ENCODE measurements at places on chromosomes 13 and 19.

DNA sequence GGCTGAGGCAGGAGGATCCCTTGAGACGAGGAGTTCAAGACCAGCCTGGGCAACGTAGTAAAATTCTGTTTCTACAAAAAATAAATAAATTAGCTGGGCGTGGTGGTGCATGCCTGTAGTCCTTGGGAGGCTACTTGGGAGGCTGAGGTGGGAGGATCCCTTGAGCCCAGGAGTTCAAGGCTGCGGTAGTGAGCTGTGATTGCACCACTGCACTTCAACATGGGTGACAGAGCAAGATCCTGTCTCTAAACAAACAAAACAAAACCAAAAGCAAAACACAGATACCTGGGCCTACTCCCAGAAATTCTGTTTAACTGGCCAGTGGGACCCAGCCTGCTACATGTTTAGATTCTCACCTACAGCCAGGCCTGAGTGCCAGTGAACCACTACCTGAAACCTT, 74.6 kb upstream of the MEDAG start:
- no peak for DNase-seq

GRCh38 chr19:32537580-32537979, 43.4 kb upstream of the PDCD5 start:
- DNase-seq = no peak

DNA sequence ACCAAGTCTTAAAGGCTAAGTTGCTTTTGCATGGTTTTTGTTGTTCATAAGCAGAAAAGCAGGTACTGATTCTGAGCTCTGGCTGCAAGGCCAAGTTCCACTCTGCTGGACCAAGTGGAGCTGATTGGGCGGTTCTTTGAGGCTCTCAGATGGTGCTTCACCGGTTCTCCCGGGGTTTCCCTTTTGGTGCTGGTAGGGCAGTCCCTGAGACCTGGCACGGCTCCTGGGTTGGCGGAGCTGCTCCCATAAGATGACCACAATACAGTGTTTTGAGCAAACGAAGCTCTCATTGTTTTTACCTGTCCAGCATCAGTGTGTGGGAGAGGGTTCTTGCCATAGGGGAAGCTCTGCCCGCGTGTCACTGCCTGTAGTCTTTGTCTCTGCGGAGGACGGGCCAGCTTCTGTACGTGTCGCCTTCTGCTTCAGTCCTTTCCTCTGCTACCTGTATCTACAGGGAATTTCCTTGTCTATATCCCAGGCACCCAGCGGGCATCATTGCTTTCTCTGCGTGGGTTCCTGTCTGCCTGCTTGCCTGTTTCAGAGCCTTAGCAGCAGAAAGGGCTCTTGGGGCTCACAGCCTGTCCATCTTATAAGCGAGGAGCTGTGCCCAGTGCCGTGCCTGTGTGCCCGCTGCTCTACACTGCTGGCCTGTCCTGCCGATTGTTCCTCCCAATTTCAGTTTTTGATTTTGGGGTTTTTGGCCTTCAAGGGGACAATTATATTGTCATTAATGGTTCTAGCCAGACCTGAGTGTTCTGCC, 2.3 kb downstream of the U2AF2 start:
- no peak for DNase-seq

DNA sequence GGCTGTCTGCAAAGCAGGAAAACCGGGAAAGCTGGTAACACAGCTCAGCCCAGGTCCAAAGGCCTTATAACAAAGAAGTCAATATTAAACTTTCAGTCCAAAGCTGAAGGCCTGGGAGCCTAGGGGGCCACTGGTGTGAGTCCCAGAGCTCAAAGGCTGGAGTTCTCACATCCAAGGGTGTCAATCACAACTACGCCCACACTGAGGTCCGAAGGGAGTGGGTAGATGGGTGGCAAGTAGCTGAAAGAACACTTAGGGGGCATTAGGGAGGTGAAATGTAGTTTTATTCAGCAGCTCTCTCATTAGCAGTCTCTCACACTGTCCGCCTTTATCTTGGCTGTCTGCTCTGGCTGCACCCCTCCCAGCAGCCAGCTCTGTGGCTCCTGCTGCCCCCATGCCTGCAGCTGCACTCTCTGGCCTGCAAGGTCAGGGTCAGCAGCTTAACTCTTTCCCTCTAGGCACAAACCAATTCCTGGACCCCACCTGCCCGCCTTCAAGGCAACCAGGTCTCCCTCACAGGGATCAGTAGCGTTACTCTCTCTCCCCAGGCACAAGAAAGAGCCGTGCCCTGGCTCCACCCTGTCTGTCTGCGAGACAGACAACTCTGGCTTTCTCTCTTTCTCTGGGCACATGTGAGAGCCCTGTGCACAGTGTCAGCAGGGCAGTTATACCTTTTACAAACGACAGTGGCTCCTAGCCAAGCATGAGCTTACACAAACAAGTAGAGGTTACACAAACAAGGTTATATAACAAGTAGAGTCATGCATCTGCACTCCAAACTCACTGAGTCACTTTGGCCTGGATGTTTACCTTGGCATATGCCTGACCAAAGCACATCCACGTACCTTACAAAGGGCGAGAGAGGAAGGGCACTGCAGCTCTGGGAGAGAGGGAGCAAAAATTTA, 249.4 kb upstream of the PCDH20 start:
- no peak for DNase-seq

GRCh38 chr19:7674010-7675005, 2.6 kb upstream of the MCEMP1 start:
- peak; percentile 34 for DNase-seq

- no peak for DNase-seq
Observed at GRCh38 chr19:55109527-55110291, 7.7 kb downstream of the PPP1R12C start.

- DNase-seq = no peak
Observed at GRCh38 chr19:48681127-48681470, 8.3 kb upstream of the NTN5 start.

GRCh38 chr19:46866407-46867136, 5.8 kb downstream of the ARHGAP35 start:
- no peak for DNase-seq

DNA sequence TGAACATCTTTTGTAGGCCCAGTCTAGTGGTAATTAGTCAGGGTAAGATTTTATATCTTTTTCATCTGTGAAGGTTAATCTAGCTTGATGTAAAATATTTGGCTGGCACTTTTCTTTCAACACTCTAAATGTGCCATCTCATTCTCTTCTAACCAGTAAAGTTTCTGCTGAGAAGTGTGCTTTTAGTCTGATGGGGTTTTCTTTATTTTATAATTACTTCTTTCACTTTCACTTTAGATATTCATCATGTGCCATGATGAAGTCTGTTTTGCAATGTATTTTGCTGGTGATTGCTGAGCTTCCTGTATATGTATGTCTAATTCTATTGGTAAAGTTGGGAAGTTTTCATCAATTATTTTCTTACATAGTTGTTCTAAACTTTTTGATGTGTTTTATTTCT, 31.9 kb downstream of the ZNF726 start:
- no peak for DNase-seq

DNA sequence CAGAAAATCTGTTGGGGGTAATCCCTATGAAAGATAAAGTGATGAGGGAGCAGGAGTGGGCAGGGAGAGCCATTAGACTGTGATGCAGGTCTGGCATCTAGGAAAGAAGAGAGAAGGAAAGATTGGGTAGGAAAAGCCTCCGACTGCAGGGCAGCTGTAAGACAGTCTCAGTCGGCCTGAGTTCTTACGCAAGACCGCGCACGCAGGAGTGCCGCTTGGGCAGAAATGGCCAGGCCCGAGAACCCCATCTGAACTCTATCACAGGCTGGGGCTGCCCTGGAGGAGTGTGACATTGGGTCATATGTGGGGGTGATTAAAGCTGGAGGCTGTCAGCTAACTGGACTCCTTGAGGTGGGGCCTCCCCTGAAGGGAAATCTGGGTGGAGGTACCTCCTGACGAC, 13.9 kb upstream of the FBXL3 start:
- no peak for DNase-seq

GRCh38 chr13:20221772-20222171, 10.3 kb downstream of the GJB6 start:
- DNase-seq = no peak

- no peak for DNase-seq
Observed at GRCh38 chr13:109126178-109126577, 496.8 kb downstream of the MYO16 start.

- DNase-seq = no peak
Observed at GRCh38 chr13:70218618-70219017, 110.4 kb upstream of the KLHL1 start.

GRCh38 chr13:111143865-111144540, 28.9 kb downstream of the ARHGEF7 start:
- DNase-seq = no peak

DNA sequence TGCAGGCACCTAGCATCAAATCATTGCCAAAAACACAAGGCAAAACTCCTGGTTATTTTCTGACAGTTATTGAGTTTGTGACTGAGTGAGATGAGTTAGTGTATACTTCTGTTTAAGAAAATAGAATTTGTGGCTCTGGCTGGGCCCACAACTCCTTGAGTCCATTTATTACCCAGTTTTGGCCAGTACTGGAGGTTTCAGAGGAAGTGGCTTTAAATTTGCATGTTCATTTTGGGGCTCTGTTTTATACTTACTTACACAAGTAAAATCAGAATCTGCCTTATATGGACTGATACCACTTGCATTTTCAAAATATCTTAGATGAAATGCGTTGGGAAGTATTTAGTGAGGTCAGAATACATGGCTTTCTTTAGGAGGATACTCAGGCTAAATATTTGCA, 29.0 kb downstream of the TNFSF11 start:
- no peak for DNase-seq

DNA sequence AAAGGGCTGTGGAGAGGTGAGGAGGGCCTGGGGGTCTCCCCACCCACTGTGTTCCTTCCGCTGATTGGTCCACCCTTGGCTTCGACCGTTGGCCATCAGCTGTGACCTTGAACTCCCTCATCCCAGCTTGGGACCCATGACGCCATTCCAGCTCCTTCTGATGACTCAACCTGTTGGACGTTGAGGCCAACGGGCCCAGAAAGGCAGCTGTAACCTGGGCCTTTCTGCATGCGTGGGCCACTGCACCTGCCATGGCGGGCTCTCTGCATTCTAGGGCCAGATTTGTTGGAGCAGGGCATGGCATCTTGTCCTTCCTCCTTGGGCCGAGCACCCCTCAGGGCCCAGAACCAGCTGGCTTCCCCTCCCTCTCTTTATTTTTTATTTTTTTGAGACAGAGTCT, 30.2 kb downstream of the PEX11G start:
- no peak for DNase-seq

DNA sequence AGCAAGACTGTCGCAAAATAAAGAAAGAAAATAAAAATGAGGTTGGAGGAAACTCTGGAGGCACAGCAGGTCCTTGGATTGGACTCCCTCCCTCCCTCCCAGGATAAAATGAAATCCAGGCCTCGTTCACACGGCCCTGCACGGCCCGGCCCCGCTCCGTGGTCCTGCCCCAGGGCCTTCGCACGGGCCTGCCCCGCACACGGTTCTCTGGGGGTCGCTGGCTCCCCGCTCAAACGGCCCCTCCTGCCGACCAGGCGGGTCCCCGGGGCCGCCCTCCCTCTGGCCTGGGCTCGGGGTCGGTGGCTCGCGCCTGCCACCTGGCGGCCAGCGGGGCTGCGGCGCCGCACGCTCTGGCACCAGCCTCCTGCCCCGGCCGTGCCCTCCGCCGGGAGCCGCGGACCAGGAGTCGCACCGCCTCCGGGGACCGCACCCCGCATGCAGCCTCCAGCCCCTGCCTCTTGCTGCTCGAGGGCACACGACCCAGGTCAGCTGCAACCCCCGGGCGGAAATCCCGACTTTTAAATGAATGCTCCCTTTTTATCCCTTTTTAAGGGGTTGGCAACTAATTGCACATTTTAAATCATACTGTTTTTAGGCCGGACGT, 1.5 kb upstream of the WDR18 start:
- DNase-seq = no peak

DNA sequence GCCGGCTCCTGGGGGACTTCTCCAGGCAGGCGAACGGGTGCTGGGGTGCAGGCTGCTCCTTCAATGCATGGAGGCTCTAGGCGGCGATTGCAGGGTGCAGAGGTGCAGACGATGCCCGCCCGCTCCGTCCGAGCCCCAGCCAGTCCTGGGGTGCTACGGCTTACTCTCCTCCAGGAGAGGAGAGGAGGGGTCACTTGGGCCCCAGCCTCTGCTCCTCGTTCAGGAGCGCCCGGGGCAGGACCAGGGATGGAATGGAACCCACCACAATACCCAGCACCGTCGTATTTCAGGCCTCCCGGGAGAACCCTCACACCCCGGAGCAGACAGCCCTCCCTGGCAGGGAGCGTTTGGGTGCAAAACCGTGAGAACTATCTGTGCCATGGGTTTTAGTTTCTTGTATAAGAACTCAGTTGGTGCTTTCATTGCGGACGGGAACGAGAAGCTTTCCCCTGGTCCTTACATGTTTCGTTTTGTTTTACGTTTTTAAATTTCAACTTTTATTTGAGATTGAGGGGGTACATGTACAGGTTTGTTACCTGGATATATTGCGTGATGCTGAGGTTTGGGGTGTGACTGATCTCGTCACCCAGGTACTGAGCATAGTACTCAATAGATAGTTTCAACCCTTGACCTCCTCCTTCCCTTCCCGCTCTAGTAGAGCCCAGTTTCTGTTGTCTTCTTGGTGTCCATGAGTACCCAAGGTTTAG, 46.8 kb downstream of the ARHGEF18 start:
- DNase-seq = no peak

DNA sequence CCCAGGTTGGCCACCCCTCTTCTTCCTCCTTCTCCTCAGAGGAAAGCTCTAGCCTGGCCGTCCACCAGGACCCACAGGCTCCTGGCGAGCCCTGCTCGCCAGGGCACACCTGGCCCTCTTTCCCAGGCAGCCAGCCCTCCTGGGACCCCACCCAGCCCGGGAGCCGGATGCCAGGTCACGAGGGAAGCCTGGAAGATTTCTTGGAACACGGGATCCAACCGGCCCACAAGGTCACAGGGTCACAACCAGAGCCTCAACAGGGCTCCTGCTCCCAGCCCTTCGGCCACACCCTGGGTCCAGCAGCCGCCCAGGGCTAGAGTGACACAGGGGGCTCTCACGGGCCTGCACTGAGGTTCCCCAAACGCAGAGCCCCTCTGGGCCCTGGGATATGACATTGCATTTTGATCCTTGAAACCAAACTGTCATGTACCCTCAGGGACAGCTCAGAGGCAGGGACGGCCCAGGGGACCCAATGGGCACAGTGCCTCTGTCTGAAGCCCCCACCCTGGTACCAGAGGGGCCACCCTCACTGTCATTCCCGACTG, 5.5 kb downstream of the MKNK2 start:
- DNase-seq = no peak

- no peak for DNase-seq
Observed at GRCh38 chr13:34346626-34347025, 528.7 kb downstream of the RFC3 start.

DNA sequence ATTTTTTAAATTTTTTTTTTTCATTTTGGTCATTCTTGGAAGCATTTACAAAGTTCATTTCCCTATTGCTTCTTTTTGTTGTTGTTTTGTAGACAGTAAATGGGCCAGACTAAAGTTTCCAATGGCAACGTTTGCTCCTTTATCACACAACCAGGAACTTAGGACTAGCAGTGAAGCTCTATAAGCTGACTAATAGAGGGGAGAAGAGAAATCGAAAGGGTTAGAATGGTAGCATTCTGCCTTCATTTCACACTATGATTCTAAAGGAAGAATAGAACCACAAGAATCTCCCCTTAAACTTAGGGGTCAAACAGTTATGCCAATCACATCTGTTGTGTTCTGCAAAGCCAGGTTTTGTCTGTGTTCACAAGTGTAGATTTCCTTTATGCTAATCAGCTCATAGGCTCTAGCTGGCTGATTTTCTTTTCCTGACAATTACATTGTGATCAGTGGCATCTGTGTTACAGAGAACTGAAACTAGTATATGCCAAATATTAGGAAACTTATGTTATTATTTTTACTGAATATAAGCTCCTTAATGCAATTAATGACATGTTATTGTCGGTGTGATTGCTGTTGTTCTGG, 467.3 kb downstream of the DACH1 start:
- no peak for DNase-seq

- DNase-seq = no peak
Observed at GRCh38 chr19:7699417-7700401, 2.2 kb downstream of the FCER2 start.
